Epithelial cell of proximal tubule (primary cell): ENCODE measurements at places on chromosomes 5 and 9. TPM values are rescaled to one million over a fixed set of nuclear protein-coding genes. Genes with fewer than 3 reads are reported as not detected.

DNA sequence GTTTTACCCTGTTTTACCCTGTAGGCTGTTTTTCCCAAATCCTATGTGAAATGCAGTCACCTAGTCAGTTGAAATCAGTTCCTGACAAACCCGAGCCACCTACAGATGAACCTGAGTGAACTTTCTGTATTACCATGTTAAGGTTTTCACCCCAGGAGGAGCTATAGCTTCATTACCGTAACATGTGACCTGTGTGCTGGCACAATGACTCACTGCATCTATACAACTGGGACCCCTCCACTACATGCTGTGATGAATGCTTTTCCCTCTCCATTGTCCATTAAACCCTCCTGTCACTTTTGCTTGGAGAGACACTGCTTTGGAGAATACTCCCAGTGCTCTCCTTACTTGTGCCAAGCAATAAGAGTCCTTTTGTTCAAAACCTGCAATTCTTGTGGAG, 1974.8 kb downstream of the EFNA5 start:
- no peak for DNase-seq

- DNase-seq, result no peak
These were observed 72.6 kb downstream of the GPBP1 start for GRCh38 chr5:57246426-57246825.

The CD72 gene
- total RNA-seq, result 0.51 and 1.2 TPM in 2 replicates

DNA sequence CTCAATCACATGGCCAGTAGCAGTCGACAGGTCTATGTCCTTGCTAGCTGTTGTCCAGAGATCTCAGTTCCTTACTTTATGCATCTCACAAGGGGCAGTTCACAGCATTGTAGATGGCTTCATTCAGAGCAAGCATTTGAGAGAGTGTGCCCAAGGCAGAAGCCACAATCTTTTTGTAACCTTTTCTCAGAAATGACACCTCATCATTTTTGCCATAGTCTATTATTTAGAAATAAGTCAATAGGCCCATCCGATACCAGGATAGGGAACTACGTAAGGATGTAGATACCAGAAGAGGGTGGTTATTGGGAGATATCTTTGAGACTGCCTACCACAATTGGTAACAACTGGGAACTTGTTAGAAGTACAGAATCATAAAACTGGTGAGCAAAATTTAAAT, 37.1 kb downstream of the LURAP1L start:
- no peak for DNase-seq

DNA sequence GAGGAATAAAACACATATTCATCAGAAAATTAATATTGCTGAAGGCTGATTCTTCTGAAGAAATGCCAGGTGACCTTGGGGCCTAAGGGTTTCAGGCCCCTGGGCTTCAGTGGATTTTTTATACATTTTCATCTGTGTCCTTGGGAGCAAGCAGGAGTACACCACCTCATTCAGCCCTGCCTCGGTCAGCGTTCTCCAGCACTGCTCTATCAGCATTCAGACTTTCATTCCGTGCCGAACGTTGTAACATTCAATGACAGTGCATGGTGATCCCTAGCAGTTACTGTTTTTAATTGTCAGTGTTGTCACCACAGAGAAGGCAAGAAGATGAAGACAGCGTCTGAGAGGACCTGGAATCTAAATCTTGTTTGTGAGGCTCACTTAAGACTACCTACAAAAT, 490.4 kb downstream of the DNAH5 start:
- DNase-seq, result no peak

The AK6 gene
- 14.8 and 33.0 TPM in 2 replicates for total RNA-seq

The OTP gene
- total RNA-seq, result not detected in 2 replicates

The GGTA1 gene
- 0.14 TPM in 1 of 2 replicates, not detected in the other for total RNA-seq

DNA sequence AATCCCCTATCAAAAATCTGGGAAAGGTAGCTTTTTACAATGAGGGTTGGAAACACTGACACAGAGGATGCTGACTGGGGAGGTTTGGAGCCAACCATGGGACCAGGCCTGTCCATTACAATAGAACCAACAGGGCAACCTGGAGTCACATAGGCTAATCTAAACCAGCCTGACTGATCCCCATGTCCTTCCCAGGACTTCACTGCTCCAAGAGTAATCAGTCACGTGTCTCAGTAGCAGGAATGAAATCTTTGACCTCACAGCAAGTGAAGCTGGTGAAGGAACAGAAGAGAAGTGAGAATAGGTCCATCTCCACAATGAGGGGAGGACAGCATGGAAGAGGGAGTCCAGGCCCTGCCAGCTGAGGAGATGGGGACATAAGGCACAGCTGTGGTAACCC, 16.0 kb upstream of the GLRX start:
- DNase-seq, result no peak

GRCh38 chr5:78527054-78527859, 121.3 kb downstream of the LHFPL2 start:
- DNase-seq, result peak; percentile 90

The GPR21 gene
- not detected in 2 replicates for total RNA-seq

DNA sequence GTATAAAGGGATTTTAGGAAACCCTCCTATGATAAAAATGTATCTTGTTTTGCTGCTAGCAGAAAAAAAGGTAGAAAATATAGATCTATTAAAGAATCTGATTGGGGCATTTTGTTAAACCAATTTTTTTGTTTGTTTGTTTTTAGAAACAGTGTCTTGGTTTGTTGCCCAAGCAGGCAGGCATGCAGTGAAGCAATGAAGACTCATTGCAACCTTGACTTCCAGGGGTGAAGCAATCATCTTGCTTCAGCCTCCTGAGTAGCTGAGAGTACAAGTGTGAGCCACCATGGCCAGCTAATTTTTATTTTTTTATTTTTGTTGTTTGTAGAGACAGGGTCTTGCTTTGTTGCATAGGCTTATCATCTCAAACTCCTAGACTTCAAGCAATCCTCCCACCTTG, 755.8 kb upstream of the EDIL3 start:
- no peak for DNase-seq

GRCh38 chr5:91103353-91104061, 279.6 kb downstream of the ARRDC3 start:
- no peak for DNase-seq

GRCh38 chr5:172721455-172722326, 49.3 kb downstream of the DUSP1 start:
- no peak for DNase-seq
